ENCODE measurements at places on chromosomes 13 and 19. TPM values are rescaled to one million over a fixed set of nuclear protein-coding genes. Genes with fewer than 3 reads are reported as not detected.

- no peak for DNase-seq
Observed at GRCh38 chr13:105764486-105764885, 771.0 kb downstream of the EFNB2 start.

DNA sequence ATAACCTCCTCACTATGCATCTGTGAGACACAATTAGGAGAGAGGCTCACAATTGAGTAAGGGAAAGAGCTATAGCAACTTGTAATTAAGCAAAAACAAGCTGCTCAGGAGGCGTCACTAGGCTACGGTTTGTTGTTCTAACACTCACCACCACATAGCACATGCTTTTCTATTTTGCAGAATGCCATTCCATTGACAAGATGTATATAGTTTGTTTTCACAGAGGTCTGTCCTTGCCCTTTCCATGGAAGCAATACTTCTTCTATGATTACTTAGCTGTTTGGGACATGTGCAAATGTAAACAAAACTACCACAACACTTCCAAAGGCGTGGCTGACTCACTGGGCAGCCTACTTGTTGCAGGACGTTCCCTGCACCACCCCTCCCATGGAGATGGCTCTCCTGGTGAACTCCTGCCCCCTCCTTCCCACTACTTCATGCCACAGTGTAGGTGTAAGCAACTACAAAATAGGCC, 33.9 kb upstream of the FAM216B start:
- no peak for DNase-seq

- DNase-seq: no peak
Observed at GRCh38 chr19:13705928-13706447, 58.3 kb upstream of the MRI1 start.

- peak; percentile 49 for DNase-seq
Observed at GRCh38 chr13:114103801-114104654, 28.4 kb downstream of the RASA3 start.

- peak; percentile 5 for DNase-seq
Observed at GRCh38 chr13:27962128-27962841, 6.8 kb downstream of the CDX2 start.

- no peak for DNase-seq
Observed at GRCh38 chr19:42216653-42217519, 591 bp downstream of the DEDD2 start.

- DNase-seq: no peak
Observed at GRCh38 chr13:26786651-26787295, 26.2 kb upstream of the GPR12 start.

DNA sequence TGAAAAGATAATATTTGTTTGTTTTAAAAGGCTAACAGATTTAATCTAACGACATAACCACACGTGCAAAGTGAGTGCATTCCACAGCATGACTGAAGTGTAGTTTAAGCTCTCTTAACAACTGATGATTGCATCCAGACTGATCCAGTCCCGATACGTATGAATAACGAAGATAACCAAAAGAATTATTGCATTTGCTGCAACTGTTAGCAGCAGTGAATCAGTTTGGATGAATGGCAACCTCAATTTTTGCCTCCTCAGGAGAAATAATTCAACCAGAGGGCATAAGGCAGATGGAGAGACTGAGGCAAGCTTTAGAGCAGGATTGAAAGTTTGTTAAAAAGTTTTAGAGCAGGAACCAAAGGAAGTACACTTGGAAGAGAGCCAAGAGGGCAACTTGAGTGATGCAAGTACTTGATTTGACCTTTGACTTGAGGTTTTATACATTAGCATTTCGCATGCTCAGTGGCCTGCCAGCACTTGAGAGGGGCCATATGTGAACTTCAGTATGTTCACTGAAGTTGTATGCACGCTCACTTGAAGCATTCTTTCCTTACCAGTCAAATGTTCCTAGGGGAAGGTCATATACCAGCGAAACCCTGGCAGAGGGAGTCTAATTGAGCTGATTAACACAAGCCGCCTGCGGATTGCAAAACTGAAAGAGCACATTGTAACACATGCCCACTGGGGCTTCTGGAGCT, 835.0 kb upstream of the PCDH20 start:
- DNase-seq: no peak

Gene B3GNT3
- not detected for total RNA-seq

- DNase-seq: no peak
Observed at GRCh38 chr13:49356223-49356622, 87.6 kb downstream of the CAB39L start.

DNA sequence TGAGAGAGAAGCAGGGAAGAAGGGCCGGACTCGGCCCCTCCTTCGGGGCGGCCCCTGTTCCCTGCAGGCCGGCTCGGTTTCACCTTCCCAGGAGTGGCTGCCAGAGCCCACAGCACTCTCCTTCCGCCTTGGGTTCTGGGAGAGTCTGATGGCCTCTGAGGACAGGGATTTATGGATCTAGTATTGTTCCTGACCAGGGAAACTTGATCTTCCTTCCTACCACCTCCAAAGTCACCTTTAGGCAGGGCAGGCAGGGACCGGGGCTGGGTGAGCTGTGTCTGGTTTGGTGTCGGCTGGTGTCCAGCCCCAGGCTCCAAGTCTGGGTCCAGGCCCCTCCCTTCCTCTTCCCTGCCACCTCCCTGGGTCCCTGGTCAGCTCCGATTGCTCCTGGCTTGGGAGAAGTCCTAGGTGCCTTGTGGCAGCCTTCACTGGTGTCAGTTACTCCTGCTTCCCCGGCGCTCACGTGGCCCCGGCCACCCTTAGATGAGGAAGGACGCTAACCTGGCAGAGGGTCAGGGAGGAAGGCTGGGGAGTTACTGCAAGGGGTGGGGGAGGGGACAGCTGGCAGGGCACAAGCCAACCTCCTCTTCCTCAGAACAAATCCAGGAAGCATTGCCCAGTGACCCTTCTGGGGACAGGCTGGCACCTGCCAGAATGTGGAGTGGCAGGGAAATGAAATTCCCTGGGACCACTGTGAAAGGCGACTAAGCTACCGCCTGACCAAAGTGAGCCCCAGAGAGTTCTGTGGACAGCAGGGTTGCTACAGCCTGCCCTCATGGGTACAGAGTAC, 18.8 kb downstream of the RFX1 start:
- no peak for DNase-seq

DNA sequence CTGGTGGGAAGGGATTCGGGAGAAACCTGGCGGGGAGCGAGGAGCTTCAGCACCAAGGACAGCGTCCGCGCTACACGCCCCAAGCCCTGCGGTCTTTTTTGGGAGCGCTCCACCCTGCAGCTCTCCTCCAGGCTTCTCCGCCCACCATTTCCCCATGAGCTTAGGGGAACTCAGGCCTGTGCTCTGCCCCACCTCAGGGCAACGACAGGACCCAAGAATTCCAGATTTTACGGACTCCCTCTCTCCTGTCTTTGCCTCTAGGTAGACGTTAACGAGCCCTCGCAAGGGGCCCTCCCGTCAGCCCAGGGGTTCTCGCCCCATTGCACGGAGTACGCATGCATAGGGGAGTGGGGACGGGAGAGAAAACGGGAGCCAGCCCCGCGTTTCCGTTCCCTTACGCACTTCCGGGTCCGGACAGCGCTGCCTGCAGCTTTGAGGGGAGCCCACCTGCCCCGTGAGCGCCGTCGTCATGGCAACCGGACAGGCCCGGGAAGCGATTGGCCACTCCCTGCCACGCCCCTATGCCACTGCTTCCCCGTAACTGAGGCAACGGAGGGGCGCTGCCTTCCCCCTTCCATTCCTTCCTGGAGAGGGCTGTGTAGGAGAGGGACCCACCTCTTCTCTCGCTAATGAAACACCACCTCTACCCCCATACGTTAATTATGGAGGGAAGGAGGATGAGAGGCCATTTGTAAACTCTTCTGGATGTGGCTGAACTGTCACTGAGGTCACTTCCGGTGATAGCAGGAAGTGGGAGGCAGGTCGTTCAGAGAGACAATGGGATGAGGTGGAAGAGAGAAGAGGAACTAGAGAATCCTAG, 20.8 kb downstream of the NOVA2 start:
- DNase-seq: no peak

Gene EDDM13
- total RNA-seq: not detected

Gene ATP13A1
- total RNA-seq: 20.1 TPM

- DNase-seq: no peak
Observed at GRCh38 chr19:13507053-13507611, 853 bp upstream of the CACNA1A start.

Gene S1PR4
- total RNA-seq: 1.2 TPM

- no peak for DNase-seq
Observed at GRCh38 chr19:1734321-1734966, 18.9 kb upstream of the ONECUT3 start.

GRCh38 chr13:60397704-60398378, 821 bp downstream of the TDRD3 start:
- peak; percentile 82 for DNase-seq

Gene ENOX1
- 6.6 TPM for total RNA-seq

DNA sequence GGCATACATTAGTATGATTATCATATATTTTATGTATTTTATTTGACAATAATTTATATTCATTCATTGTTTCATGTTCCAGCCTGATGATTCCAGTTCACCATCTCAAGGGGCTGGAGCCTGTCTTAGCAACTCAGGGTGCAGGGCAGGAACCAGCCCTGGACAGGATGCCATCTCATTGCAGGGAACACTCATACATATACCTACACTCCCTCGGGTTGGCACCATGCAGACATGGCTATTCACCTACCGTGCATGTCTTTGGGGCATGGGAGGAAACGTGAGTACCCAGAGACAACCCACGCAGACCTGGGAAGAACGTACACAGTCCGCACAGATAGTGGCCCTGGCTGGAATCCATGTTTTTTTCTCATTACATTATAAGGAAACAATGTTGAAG, 151.0 kb upstream of the ZNF536 start:
- no peak for DNase-seq

- DNase-seq: no peak
Observed at GRCh38 chr19:45526143-45526542, 18.9 kb downstream of the VASP start.

DNA sequence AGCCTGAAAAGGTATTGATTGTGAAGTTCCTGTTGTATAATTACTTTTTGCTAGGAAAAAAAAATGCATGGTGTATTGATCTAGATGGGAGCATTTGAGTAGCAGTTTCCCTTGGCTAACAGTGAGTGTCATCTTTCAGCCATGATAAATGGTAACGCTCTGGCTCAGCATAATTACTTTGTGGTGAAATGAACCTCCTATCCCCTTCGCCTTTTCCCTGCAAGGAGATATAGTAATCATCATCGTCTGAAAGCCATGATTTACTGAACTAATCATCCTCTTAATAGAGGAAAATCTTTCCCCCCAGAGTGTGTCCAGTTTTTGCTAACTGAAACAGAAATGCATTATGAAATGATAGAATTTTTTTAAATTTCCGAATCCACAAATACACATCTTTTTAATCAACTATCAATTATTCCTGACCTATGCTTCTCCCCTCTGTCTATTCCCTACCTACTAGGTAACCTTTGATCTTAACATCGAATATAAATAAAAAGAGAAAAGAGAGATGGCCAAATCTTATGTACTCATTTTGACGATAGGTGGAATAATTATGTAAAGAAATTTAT, 88.7 kb downstream of the MAB21L1 start:
- DNase-seq: no peak

DNA sequence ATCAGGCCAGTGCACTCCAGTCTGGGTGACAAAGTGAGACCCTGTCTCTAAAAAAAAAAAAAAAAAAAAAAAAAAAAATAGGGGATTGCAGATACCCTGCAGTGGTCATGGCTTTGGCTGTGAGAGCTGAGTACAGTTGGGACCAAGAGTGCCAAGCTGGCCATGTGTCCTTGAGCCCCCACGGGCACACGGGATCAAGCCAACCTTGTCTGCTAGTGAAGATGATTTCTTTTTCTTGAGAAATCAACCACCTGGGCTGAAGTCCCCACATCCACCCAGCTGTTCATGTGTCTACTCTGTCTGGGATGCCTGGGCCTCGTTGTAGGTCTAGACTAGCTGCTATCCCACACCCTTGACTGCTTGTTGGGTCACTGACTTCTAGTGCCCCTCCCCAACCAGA, 34.0 kb downstream of the CERS4 start:
- no peak for DNase-seq

DNA sequence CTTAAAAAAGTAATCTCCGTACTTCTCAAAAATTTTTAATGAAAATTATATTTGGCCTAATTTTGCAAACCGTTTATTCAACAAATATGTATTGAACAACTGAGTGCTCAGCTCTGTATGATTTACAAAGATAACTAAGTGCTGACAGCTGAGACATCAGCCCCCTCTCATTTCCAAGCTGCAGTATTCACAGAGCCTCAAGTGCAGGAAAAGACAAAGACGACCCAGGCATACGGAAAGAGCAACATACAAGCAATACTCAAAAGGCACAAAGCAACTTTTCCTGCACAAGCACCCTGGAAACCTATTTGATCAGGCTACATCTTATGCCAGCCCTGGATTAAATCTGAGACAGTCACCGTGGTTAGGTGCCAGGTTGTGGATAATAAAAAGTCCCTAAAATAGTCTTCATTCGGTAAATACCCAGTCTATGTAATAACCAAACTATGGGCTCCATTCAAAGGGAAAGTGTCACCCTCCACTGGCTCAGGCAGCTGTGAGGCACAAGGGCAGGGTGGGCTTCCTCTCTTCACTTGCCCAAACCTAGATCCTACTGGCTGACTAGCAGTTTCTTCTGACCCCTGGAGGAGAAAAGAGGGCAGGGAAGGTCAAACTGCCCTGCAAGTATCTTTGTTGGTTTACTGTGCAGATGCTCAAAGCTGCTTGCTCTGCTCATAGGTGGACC, 65.5 kb downstream of the TBC1D4 start:
- no peak for DNase-seq

GRCh38 chr13:23960566-23961156, 63.4 kb upstream of the C1QTNF9B start:
- no peak for DNase-seq

DNA sequence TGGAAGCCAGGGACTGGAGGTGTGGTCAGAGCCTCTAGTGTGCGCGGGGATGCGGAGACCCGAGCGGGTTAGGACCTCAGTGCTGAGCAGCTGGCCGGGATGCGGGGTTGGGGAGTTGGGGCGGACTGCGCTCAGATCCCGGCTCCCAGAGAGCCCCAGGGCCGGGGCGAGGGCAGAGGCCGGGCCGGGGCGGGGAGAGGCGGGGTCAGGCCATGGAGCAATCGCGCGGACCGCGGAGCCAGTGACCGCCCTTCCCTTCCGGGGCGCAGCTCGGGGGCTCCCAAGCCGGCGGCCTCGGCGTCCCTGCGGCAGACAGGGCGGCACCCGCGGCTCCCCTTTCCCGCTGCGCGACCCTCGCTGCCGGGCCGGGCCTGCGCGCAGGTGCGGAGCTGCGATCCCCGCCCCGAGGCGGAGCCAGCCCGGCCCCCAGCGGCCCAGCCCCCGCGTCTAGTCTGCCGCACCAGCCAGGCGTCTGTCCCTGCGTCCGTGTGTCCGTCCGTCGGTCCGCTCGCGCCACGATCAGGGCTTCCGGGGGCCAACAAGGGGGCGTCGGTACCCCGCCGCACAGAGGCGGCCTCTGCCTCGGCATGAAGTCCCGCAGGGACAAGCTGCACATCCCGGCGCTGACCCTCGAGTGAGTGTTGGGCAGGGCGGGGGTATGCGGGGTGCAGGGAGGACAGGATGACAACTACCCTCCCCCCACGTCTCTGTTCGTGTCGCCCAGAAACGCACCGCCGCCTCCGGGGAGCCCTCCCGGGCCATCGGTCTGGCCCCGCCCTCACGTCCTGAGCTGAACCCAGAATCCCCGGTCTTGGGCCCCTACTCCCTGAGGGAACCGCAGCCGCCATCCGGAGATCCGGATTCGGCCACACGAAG, 12.4 kb downstream of the MAST3 start:
- peak; percentile 91 for DNase-seq

Gene ZNF471
- total RNA-seq: 7.2 TPM

Data from cardiac septum (tissue), 1 donor.